COR-L47 (cell line): ENCODE measurements at places on chromosomes 4 and X.
A peak's percentile ranks its signal among the peaks of the same experiment; 100 is the strongest.

GRCh38 chr4:182194091-182194824 is 48.9 kb upstream of the TENM3 start:
- no peak for DNase-seq

- DNase-seq = no peak
Measured at GRCh38 chr4:144507311-144508101, 138.4 kb upstream of the HHIP start.

- DNase-seq = peak; percentile 24
Measured at GRCh38 chr4:173529477-173530325, at the start of gene HAND2. HAND2 (minus strand) TSS chr4:173530229; CDS start chr4:173529289, 940 bp downstream.

- no peak for DNase-seq
Measured at GRCh38 chr4:68797618-68798017, 18.2 kb upstream of the UGT2B10 start.

- no peak for DNase-seq
Measured at GRCh38 chr4:184740980-184741391, 7.1 kb upstream of the CENPU start.

- no peak for DNase-seq
Measured at GRCh38 chr4:24910499-24910898, 2.3 kb downstream of the CCDC149 start.

DNA sequence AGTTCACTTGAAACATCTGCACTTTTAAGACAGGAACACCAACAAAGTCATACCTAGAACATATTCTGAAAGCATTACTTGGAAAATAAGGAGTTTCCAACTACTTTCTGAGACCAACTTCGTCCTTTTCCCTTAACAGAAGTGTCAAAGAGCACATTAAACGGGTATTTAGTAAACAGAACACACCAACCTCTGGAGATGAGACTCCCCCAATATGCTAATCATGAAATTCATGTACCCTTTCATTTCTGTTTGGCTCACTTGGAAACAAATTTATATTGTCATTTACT is 69.2 kb downstream of the NOCT start:
- DNase-seq = no peak

- DNase-seq = peak; percentile 84
Measured at GRCh38 chr4:174282836-174283506, 496 bp downstream of the FBXO8 start.

DNA sequence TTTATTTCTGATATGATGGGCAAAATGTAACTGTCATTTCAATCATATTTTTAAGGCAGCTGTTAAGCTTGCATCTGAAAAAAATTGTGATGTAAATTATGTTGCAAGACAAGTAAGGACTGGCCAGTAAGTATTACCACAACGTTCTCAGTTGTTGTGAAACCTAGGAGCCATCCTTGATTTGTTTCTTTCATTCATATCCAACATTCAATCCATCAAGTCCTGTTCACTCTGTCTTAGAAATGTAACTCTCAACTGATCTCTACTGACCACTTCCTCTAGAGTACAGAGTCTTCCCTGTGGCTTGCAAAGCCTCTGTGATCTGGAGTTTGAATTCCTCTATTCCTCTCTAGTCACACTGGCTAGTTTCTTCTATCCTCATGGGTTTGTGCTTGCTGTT is 161.4 kb upstream of the MAD2L1 start:
- no peak for DNase-seq

- DNase-seq = no peak
Measured at GRCh38 chr4:106967892-106968291, 68.2 kb downstream of the DKK2 start.

DNA sequence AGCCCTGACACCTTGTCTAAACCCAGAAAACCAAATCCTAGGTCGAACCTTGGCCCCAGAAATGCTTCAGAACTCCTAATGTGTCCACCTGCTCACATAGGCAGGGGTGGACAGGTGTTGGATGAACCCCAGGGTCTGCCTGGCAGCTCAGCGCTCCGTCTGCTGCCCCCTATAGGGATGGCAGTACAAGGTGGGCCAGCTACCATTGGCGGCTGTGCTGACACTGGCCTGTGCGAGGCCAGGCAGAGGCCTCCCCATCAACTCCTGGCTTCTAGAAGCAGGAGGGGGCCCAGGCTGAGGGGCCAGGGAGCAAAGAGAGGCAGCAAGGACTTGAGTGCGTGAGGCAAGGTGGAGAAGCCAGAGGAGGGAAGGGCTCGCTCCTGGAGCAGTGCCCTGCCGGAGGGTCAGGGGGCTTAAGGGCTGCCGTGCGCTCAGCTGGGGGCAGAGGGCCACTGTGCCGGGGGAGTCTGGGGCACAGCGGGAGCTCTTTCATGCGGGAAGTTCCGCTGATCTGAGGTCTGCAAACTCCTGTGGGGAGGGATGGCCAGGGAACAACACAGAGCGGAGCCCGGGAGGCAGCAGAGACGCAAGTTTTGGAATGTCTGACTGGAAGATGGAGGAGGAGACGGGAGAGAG is 20.6 kb downstream of the CCNQ start:
- no peak for DNase-seq

DNA sequence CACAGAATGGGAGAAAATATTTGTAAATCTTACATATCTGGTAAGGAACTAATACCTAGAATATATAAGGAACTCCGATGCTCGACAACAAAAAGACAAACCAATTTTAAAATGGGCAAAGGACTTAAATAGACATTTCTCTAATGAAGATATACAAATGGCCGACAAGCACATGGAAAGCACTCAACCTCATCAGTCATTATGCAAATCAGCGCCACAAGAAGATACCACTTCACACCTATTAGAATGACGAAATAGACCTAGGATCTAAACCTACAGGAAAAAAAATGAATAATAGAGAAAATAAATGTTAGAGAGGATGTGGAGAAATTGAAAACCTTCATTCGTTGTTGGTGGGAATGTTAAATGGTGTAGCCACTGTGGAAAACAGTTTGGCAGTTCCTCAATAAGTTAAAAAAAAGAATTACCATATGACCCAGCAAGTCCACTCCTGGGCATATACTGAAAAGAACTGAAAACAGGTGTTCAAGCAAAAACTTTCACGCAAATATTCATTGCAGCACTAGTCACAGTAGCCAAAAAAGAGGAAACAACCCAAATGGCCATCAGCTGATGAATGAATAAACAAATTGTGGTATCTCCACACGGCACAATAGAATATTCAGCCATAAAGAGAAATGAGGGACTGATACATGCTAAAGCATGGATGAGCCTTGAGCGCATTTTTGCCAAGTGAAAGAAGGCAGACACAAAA is 57.3 kb upstream of the WDR19 start:
- DNase-seq = no peak

DNA sequence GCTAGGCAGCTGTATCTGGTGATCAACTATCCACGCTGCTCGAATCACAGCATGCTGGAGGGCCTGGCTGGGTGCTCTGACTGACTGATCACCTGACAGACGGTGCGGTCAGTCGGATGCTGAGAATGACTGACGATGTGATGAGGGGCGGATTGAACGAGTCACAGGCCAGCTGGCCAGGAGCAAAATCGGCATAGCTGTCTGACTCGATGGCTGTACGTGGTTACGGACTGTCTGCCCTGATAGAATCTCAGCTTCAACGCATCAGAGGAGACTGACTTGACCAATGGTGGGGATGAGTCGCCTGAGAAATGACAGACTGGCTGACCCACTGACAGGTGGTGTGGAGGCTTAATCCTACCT is 1.0 kb upstream of the SUV39H1 start:
- DNase-seq = no peak

DNA sequence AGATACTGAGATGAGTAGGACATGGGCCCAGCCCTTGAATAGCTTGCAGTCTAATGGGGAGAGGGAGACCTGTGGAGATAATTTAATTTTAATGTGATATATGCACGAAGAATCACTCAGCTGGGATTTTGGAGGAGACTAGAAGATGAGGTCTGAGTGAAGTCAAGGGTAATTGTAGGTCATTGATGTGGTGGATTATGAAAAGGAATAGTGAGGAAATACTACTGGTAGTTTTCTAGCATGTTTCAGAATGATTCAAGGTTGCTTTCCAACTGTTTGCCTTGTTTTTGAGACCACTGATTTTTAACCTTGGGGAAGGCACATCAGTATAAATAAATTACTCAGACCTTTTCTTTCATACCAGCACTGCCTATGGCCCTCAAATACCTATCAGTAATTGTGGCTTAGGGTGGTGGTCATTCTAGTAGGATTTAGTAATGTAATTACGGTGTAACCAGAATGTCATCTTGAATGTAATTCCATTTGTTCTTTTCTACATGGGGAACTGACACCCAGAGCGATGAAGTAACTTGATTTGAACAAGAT is 25.6 kb downstream of the PTTG2 start:
- no peak for DNase-seq

DNA sequence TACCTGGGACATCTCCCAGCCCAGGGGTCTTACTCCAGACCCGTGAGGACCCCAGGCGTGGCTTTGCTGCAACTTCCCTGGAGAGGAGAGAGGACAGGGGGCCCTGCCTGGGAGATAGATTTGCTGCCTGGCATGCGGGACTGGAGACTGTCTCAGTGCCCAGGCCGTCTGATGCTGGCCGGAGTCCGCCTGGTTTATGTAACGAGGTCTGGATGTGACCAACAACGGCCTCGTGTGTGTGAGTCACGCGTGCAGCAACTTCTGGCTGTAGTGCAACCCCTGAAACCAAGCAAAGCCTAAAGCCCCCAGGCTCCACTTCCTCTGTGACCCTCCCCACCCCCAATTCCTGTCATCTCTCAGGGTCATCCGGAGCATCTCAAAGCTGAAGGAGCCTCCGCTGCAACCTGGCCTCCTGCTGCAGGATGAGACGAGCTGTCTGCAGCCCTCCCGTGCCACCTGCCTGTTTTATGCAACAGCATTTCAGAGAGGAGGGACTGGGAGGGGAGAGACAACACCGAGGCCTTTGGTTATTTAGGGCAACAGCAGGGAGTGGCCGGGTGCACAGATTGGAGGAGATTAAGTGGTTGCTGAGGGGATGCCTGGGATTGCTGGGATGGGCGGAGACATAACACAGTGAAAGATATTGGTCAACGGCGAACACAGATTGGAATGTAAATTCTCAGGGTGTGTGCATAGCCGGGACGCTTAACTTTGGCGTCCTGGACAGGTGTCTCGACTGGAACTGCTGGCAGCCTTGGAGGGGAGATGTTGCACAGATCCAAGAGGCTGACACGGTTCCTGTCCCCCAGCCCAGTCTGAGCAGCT is 16.0 kb downstream of the XG start:
- DNase-seq = peak; percentile 2

GRCh38 chr4:152983774-152984411 is 47.8 kb downstream of the FHDC1 start:
- no peak for DNase-seq

DNA sequence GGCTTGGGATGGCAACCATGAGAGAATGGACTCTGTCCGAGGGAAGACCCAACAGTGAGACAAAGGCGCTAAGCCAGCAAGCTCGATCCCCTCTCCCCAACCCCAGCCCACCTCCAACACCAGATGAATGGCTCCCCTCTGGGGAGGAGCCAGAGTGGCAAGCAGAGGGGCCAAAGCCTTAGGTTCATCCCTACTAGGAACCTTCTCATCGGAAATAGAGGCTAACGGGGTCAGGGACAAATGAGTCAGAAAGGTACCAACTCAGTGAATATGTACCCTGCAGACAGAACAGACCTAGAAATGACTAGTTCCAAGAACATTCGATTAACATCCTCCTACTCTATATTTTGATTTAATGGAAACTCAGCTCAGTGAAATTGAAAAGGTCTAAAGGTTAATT is 73.9 kb downstream of the NSG1 start:
- DNase-seq = no peak

DNA sequence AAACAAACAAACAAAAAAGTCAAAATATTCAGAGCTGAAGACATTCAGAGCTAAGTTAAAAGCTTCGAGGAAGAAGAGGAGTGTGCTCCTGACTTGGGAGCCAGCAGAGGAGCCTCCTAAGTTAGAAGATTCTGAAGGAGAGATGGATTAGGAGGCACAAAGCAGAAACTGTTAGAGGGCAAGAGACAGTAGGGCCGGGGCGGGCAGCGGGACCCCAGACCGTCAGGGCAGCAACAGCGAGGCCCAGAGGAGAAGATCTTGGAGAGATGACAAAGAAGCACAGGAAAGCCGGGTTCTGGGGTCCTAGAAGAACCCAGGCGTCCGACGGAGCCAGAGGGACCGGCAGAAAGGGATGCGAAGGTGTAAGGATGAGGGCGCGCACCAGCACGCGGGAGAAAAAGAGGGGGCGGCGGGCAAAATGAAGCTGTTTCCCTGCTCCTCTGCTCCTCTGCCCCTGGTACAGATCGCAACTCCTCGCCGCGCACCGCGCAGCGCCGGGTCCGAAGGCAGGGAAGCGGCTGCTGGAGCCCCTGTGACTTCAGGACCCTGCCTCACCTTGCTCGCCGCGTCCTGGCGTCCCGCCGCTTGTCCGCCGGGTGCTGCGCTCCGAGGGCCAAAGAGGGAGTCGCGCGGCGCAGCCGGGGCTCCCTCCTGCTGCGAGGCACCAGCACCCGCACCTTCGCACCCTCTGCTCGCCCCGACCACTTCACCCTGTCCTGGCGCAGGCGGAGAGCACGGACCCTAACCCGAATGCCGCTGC is 477 bp downstream of the KLHL13 start:
- no peak for DNase-seq
